ENCODE measurements at places on chromosomes 5 and 9.

GRCh38 chr9:99361817-99362216 lies 139.7 kb downstream of the SEC61B start:
- DNase-seq: no peak

- DNase-seq: no peak
Measured at GRCh38 chr5:81606150-81606549, 144.7 kb downstream of the SSBP2 start.

DNA sequence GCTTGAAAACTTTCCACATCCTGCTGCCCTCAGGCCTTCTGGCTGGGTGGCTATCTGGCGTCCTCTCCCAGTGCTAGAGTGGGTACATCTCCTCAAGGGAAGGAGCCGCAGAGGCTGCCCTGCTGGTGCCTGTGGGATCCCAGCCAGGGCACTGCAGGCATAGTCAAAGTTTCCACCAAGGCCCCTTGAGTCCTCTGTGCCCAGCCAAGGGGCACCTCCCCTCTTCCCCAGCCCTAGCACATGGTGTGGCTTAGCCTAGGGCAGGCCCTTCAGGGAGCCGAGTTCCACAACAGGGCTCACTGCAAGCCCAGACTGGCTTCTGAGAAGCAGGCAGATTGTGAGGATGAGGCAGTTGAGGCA lies 103.2 kb downstream of the RGS3 start:
- DNase-seq: no peak

DNA sequence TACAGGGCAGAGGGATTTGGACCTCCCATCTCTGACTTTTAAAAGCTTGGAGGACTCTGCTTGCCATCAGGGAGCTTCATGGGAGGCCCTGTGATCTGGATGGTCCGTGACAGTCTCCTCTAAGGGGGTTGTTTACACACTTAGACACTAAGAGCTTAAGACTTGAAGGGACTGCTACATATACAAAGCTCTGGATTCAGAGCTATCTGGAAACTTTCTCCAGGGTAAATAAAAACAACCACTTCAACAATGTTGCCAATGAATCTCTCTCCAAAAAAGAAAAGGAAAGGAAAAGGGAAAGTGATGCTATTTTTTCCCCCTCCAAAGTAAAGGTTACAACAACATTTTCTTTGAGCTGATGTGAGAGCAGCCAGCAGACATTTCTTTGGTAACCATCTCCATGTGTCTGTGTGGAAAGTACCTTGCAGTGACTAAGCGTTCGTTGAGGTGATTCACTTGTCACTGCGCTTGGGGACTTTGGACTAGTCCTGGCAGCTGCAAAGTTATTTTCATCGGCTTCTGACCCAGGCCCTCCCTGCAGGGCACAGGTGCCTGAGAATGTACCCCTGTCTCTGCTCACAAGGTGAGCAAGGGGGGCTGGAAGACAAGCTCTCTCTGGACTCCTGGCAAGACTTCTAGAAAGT lies 262.1 kb upstream of the KLF4 start:
- DNase-seq: no peak

GRCh38 chr9:113957351-113957750 lies 81.2 kb downstream of the ZNF618 start:
- no peak for DNase-seq

DNA sequence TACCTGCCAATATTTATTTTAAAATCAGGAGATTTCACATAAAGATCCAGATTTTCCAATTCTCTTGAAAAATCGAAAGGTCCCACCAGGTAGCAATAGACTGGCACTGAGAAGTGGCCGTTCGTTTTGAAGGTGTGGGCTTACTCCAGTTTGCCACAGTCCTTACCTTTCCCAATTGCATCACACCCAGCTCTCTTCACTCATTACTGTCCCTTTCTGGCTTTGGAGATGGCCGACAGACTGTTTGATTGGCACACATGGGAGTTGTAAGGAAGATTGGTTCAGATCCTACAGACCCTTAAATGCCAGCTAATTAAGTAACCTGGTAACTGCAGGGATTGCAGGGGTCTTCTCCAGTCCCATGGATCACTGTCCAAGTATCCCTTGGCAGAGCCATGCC lies 68.7 kb upstream of the LARP1 start:
- no peak for DNase-seq

GRCh38 chr5:36417668-36418067 lies 116.0 kb upstream of the RANBP3L start:
- no peak for DNase-seq

GRCh38 chr5:14351086-14351661 lies 208.0 kb downstream of the TRIO start:
- peak; percentile 51 for DNase-seq

- no peak for DNase-seq
Measured at GRCh38 chr5:40909264-40909663, at the start of gene C7. TSS of gene C7 (plus strand) at chr5:40909497. CDS start at chr5:40909611, 114 bp downstream.

DNA sequence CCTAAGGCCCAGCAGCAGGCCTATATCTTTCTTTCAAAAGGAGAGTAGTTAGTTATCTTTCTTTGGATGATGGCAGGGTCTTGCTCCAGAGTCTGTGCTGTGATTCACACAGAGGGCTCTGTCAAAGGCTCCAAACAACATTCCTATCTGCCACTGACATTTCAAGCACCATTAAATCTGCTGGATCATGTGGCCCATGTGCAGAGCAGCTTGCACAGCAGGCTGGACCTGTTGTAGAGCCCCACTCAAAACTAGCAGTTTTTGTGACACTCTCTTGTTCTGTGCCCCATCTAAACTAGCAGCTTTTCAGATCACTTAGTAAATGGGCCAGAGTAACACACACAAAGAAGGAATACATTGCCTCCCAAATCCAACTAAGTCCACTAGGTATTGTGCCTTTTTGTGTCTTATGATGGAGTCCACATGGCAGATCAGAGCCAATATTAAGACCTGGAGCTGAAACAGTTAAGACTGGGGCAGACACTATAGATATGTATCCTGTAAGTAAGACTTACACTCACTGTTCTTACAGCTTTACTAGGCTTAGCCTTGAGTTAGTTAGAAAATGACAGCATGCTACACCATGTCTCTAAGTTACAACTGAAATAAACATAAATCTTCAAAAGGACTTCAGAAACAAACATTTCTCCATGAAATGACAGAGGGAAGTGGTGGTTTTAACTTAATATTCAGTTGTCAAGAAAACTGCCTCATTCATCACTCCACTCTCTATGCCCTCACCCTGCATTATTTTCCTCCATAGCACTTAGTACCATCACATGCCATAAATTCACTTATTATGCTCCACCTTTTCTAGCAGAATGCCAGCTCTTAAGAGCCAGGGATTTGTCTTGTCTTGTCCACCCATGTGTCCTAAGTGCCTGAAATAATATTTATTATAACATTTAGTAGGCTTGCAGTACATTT lies 400.9 kb downstream of the RAB3C start:
- DNase-seq: no peak

GRCh38 chr5:166004006-166004405 lies 2287.4 kb upstream of the WWC1 start:
- no peak for DNase-seq

DNA sequence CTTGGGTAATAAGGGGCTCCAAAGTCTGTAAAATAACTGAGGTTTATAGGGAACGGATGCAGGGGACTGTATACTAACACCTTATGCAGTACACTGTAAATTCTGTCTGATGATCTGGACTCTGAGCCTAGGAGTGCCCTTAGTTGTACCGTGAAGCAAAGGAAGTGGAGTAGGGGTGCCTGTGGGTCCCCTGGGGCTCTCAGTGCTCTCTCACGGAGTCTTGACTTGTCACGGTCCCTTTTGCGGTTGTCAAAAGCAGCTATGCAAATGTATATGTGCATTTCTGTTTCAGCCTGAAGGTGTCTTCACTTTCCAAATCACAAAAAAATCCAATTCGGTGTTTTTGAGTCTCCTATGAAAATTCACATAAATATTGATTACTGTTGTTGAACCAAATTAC lies 17.8 kb downstream of the DMRT1 start:
- no peak for DNase-seq

DNA sequence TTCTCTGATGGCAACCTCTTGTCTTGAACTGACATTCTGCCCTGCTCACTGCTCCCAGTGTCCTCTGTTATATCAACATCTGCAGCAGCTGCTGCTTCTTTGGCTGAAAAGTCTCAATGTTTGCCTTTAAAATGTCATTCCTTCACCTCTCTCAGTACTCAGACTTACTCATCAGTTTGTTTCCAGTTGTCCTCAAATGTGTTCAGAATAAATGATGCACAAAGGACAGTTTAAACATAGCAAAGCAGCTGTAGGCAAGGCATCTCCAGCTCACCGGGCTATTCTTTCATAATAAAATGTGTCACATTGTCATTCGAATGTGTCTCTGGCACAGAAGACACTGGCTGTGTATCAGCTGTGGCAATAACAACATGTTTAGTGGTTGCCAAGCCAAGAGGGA lies 590.9 kb upstream of the ZNF608 start:
- DNase-seq: no peak

DNA sequence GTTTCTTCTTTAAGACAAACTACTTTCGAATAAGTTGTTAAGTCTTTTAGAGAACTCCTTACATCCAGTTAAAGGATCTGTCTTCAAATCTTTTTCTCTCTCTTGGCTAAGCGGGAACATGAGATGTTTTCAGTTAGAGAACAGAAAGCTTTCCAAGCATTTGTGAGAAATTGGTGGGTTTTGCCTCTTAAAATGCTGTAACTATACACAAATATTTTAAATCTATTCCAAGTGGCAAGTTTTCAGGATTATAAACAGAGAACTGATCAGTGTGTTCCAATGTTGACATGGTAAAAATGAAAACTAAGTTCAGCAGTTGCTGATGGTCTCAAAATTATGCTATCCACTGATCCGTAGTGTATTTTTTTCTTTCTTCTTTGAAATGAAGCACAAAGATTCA lies 100.4 kb downstream of the EBF1 start:
- no peak for DNase-seq

GRCh38 chr9:28203036-28203435 lies 629.8 kb upstream of the C9orf72 start:
- DNase-seq: no peak

DNA sequence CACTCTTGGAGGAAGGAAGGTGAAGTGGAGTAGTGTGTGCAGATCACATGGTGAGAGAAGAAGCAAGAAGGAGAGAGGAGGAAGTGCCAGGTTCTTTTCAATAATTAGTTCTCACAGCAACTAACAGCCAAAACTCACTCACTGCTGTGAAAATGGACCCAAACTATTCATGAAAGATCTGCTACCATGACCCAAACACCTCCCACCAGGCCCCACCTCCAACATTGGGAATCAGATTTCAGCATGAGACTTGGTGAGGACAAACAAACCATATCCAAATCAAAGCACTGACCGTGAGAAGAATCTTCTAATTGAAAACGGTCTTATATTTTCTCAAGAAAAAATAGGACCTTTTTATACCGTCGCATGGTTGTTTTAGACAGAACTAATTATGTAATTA lies 468.7 kb upstream of the TYRP1 start:
- no peak for DNase-seq

- DNase-seq: no peak
Measured at GRCh38 chr5:156741516-156741915, 108.6 kb upstream of the PPP1R2B start.

DNA sequence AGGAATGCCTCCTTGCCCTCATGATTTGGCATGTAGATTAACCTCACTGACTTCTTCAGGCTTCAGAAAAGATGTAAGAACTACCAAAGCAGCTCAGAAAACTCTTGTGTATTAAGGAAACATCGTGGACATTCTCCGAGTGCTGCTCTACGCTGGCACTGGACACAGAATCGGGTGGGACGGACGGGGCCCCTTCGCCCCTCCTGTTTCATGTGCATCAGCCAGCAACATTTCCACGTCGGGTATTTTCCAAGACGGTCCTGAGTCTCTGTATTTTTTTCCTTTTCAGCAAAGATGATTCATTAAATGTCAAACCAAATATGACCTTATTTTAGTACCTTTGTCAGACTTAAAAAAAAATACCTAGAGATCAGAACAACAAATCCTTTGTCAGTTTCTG lies 583.6 kb downstream of the CCDC171 start:
- no peak for DNase-seq

- DNase-seq: no peak
Measured at GRCh38 chr5:134647750-134648424, 698 bp upstream of the SEC24A start.

DNA sequence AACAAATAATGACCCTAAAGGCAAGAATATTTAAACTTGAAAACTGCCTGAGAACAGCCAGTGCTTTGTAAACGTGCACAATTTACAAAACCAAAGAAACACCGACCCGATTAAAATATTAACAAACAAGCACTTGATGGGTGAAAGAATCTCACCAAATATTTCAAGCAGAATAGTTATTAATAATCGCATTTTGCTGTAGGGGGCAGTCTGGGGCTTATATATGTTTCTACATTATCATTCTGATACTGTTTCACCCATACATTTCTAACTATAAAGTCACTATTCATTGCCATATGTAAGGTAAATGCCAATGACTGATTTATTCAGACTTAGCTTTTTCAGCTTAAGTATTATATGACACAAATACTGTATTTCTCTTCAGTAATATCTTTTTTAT lies 37.7 kb downstream of the UBAP2 start:
- DNase-seq: no peak

DNA sequence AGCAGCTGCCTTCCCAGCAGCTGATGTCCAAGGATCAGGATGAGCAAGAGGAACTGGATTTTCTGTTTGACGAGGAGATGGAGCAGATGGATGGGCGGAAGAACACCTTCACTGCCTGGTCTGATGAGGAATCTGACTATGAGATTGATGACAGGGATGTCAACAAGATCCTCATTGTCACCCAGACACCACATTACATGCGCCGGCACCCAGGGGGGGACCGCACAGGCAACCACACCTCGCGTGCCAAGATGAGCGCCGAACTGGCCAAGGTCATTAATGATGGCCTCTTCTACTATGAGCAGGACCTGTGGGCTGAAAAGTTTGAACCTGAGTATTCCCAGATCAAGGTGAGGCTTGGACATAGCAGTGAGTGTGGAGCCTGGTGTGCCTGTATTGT lies 46.9 kb downstream of the LARP1 start:
- DNase-seq: no peak

- DNase-seq: no peak
Measured at GRCh38 chr9:82599336-82599949, 463.5 kb downstream of the RASEF start.

- DNase-seq: no peak
Measured at GRCh38 chr9:37311938-37312708, 110.4 kb upstream of the GRHPR start.

- no peak for DNase-seq
Measured at GRCh38 chr5:126878085-126878484, 101.1 kb downstream of the LMNB1 start.

GRCh38 chr9:120559546-120559945 lies 20.4 kb downstream of the CDK5RAP2 start:
- DNase-seq: no peak

DNA sequence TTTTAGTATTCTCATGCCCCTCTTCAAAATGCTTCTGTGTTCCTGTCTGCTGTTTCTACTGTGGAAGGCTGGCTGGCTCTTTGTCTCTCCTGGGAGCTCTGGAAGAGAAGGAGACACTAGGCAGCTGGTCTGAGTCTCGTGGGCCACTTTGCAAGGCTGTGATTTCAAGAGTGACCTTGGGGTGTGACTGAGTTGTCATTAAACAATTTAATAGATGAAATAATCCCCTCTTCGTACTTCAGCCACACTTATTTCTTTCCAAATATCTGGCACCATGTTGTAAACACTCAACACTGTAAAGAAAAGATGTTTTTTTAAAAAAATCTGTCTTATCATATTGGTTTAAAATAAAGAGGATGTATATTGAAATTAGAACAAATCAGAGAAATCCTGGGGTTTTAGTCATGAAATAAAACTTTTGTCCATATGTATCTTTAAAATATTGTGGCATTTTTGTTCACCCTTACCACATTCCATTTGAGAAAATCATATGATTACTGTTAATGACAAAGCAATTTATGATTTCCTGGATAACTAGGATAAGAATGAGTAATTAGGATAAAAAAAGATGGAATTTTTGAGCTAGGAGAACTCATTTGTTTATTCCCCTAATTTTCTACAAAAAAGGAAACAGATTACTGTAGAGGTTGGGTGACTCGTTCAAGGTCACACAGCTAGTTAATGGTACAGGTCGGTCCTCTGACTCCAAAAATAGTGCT lies 200.8 kb downstream of the MAT2B start:
- DNase-seq: no peak

All from GDM1 (cell line).